ENCODE measurements at places on chromosomes 12 and 14.

DNA sequence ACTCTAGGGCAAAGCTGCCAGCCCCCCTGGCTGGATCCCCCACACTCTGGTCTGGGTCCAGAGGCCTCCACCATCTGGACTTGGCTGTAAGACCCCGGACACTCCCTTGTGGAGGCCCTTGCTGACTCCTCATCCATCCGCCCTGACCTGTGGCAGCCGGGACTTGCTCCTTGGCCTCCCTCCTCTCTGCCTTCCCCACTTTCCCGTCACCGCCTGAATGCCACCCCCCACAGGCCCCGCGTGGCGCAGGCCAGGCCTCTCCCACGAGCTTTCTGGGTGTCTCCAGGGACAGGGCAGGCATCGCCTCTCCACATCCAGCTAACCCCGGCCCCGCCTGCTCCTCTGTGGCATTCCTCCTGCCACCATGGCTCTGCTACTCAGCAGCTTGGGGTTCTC, 14.1 kb downstream of the JAG2 start:
- no peak for DNase-seq

DNA sequence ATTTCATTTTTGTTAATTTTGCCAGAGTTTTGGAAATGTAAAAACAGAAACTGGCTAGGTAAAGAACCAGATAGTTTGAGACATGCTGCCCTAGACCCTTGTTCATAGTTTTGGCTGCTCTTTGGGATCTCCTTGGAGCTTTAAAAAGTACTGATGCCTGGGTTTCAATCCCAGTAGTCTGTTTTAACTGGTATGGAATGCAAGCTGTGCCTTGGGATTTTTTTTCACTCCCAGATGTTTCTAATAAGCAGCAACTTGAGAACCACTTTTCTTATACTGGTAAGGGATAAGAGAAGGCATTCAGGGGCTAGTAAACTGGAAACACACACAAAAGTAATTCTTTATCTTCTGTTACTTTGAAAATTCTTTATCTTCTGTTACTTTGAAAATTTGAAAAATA, 18.8 kb downstream of the SLC35F4 start:
- DNase-seq = no peak

DNA sequence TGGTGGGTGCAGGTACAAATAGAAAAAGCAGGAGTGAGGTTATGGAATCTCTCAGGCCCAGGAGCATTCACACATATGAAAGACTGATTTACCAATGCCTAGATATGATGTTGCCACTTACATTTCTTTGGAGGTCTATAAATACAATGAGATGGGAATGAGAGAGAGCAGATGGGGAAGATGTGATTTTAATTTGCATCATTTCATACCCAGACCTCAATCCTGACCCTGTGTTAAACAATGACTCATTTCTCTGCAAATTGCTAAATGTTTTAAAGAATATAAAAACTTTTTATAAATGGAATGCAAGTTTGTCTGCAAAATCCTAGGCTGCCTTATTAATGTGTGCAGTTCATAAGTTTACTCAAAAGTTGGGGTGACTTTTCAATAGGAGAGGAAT, 38.6 kb upstream of the GNG2 start:
- DNase-seq = no peak

DNA sequence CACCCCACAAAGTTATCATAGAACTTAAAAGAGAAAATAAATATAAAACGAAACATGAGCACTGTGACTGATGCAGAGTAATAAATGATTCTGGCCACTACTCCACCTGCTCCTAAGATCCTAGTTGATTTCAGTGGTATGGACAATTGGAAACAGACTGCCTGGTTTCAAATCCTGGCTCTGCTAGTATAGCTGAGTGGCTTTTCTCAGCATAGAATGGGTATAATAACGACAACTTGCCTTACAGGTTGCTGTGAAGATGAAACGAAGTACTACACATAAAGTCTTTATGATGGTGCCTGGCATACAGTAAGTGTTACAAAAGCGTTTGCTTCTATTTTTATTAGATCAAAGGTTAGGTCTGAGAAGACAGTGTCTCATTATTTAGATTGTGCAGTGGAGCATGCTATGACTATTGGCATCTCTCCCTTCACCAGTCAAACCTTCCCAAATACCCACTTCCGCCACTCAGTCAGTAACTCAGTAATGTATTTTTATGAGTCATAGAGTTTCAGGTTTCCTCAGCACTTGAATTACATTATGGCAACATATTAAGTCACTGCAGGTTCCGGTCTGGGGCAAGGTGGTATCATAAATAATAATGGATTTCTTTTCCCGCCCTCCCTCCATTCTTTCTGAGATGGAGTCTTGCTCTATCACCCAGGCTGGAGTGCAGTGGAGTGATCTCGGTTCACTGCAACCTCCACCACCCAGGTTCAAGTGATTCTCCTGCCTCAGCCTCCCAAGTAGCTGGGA, 29.7 kb upstream of the NR2C1 start:
- DNase-seq = no peak

- no peak for DNase-seq
Observed at GRCh38 chr14:81137316-81137715, 83.4 kb downstream of the GTF2A1 start.

- DNase-seq = no peak
Observed at GRCh38 chr12:128305336-128305892, 38.4 kb downstream of the TMEM132C start.

DNA sequence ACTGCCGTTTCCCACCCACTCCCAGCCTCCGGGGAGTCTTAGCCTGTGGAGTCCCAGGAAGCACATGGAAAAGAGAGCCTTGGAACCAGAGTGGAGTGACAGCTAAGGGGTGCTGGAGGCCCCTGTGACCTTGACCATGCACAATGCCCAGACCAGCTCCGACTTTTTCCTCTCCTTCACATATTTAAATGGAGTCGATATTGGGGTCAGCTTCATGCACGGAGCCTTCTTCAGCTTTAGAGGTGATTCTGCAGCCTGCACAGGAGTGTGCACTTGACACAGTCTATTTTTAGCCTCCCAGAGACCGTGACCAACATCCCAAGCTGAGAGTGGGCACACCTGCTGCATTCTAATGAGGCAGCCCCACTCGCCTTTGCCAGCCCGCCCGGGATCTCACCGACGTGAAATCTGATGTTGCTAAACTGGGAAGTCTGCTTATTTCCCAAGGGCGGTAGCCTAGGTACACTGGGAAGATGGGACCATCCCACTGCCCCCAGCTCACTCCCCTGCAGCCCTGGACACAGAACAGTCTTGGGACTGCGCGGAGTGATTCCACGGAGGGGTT, 47.5 kb downstream of the PRMT8 start:
- no peak for DNase-seq

DNA sequence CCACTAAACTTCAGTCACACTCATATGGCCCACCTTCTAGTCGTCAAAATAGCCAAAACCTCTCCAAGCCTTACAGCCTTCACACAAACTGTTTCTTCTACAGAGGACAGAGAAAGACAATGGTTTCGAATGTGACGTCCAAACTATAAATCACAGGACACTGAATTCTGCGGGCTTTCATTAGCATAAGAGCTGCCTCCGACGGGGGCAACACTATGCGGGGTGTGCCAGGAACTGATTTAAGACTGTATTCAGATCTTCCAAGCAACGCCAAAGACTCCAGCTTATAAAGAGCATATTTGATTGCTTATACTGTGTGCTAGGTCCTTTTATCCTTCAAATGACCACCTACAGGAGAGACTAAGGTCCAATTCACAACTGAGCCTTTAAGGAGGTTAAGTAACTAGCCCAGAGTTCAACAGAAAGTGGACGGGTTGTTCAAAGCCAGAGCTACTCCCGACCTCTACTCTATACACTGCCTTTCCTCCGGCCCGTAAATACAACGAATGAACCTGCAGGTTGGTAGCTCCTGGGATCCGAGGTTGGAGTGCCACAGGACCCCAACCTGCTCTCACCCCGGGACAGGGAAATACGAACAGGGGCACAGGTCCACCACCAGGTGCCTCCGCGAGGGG, 575 bp downstream of the L2HGDH start:
- DNase-seq = peak; percentile 68

DNA sequence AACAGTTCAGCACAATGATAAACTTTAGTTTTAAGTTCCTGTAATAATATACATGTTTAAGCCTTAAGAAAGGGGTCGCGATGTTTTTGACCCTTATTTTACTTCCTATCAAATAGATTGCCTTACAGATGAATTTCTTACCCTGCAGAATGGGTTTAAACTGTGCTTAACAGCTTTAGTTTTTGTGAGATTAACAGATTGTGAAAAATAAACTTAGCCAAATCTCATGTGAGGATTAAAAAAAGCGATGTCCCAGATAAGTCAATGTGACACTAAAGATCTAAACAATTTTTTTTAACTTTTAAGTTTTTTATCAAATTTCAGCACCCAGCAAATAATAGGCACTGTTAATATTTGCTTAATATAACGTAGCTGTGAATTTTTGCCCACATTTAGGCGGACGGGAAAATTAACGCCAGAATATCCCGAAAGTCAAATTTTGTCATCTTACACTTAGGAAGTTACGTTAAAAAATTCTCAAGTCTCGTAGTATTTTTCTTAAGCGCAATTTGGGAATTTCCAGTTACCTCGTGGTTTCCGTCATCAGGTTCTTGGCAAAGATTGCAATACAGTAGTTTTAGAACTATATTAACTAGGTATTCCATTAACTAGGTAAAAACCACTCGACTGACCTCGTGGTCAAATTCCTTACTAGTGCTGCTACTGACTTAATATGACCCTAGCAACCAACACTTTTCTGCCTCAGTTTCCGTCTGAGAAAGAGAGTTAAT, 1.2 kb downstream of the HNRNPC start:
- DNase-seq = no peak

- no peak for DNase-seq
Observed at GRCh38 chr12:93970900-93971688, 177.3 kb upstream of the PLXNC1 start.
